ENCODE measurements at places on chromosomes 1 and 21.

DNA sequence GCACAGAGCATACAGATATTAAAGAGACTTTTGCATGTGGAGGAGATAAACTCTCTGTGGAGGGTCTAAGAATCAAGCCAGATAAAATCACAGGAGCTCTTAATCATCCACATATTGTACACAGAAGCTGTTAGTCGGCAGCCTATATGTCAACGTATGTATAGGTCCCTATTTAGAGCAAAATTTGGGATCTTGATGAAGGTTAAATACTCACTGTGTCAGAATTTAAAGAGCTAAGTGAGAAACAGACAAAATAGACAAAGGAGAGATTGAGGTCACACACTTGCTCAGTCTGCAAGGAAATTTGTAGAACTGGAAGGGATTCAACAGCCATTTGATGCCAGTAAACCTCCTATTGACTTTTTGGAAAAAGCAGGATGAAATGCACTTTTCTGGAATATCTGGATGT, 4.1 kb upstream of the IRF2BP2 start:
- no peak for DNase-seq

DNA sequence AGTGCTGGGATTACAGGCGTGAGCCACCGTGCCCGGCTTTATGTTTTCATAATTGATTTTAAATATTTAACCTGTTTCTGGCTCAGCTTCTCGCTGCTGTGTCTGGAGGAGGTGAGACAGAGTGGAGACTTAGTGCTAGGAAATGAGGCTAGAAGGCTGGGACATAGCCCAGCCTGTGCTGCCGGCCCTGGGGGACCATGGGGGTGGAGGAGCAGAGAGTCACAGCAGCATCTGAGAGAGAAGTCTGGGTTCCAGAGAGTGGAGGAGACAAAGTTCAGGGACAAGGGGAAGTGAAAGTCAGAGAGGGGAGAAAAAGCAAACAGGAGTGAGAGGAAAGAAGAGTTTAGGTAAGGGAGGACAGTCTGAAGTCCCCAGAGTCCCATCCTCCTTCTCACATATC, 71.9 kb downstream of the LHX9 start:
- no peak for DNase-seq

DNA sequence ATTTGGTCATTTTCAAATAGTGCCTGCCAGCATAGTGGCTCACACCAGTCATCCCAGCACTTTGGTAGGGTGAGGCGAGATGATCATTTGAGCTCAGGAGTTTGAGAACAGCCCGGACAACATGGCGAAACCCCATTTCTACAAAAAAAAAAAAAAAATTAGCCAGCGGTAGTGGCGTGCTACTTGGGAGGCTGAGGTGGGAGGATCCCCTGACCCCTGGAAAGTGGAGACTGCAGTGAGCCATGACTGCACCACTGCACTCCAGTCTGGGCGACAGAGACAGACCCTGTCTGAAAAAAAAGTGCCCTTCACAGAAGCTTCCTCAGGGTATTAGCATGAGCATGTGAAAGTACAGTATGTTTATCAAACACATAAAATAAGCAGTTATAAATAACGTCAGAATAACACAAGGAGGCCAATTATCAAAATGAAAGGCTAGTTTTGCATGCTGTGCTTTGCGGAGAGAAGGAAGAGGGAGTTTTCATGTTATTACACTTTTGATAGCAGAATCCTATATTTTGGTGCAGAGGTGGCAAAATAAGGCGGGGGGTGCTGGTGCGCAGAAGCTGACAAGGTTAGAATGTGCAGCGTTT, 781 bp upstream of the METTL13 start:
- DNase-seq = no peak

DNA sequence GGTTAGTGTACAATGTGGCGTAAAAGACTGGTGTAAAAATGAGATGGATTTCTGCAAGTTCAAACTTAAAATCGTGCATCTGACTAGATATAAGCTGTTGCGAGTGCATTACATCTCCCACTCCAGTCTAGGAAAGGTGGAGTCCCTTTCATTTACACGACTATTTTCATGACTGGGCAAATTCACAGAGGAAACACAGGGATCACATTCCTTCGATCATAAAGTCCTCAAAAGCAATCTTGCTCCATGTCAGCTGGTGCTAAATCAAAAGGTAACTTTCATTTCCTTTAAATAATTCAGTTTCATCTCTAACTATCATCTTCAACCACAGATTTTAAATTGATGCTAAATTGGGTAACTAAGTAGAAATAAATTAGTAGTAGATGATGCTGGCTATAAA, 100.0 kb downstream of the HLCS start:
- DNase-seq = no peak

- no peak for DNase-seq
Measured at GRCh38 chr1:3061566-3061965, 7.4 kb upstream of the PRDM16 start.

- no peak for DNase-seq
Measured at GRCh38 chr1:159928491-159929050, 3.3 kb upstream of the TAGLN2 start.

DNA sequence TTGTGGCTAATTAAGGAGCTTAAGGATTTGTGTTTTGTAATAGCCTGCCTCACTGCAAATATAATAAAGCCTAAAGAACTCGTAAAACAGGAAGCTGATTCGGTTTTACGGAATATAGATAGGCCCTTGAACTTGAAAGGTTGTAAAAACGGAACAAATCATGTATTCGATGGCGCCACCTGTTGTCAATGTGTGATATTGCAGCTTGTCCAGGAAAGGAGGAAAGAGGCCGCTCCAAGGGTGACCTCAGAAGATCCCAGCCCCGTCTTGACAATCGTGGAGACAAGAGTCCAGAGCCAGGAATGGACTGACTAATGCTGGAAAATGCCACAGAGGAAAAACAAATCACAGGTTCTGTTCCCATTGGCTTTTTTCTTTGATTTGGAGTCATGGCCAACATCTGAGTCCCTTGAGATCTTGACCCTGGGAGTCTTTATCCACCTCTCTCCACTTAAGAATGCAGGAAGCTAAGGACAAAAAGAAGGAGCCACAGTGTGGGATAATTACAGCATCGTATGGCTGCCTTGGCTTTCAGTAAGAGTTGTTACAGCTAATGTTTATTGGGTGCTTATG, 7.0 kb upstream of the IGSF21 start:
- peak; percentile 32 for DNase-seq

DNA sequence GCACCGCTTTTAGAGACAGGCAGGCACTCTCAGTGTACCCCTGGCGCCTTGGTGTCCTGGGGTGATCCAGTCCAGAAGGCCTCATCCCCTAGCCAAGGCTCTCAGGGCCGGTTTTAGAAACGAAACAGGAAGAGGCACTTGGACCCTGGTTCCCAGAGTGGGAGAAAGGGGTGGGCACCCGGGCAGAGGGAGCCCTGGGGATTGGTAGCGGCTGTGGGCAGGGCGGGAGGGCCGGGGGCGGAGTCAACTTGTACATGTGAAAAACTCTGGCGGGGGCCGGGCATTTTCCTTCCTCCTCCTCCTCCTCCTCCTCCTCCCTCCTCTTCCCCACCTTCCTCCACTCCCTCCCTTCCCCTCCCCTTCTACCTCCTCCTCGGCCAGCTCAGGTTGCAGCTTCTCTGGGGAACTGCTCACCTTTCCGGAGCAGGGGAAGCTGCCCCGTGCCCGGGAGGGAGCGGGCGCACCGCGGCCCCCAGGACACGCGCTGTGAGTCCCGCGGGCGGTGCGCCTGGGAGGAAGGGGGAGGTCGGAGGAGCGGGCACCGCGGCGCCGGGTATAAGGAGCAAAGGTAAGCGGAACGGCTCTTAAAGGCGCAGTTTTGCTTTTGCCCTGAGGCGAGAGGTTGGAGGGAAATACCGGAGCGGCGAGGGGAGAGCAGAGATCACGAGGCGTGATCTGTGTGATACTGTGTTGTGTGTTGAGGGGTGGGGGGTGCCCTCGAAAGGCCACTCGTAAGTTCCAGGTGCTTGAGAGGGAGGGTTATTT, at the start of gene CDK18:
Gene CDK18 (plus strand): TSS at position 359 of the 765 bp plus-strand sequence. CDS start 18,499 bp downstream, outside the sequence.
- peak; percentile 76 for DNase-seq

DNA sequence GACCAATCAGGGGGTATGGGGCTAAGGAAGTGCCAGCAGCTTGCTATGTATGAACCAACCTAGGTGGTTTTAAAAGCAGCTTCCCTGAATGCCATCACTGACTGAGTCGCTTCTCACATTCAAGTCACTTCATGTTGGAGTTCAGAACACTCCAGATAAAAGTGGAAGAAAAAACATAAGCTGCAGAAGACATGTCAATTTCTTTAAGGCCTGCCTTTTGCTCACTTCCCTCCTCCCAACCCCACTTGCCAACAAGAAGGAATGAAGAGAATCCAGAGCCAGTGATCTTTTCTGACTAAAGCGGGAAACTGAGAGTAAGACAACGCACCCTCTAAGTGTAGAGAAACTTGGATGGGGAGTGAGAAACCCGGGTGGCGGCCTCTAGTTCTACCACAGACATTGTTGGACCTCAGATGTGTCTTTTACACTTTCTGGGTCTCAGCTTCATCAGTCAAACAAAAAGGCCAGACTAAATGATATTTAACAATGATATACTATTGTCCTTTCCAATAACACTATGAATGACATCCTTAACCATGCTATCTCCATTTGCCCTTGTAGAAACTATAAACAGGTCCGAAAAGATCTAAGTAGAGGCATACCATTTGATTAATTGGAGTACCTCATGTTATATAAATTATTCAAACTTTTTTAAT, 54.1 kb downstream of the LUZP1 start:
- no peak for DNase-seq

DNA sequence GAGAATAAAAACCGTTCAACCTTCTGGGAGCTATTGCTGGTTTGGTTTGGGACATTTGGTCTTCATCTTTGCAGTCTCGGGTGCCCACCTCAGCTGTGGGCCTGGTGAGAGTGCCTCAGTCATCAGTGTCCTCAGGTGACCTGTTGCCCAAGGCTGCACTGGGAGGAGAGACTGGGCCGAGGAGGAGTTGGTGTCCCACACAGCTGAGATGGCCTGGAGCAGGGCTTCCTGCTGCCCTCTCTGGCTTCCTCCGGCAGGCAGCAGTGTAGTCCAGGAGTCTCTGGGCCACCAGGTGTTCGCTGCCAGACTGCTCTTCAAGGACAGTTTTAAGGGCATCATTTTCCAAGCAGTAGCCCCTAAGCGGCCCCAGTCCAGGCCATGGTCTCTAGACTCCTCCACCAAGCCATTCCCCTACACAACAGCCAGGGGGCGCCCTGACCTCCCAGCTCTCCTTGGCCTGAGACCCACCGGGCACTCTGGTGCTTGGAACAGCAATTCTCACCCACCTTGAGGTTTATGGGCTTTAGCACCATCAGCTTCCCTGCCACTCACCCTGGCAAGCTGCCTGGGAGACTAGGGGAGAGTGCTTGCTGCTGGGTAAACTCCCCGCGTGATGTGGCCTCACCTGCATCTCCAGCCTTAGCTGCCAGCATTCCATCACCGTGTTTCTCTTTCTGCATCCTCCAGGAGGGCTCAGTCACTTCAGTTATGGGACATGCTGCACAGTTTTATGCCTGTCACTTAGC, 9.1 kb upstream of the SYTL1 start:
- DNase-seq = peak; percentile 9

DNA sequence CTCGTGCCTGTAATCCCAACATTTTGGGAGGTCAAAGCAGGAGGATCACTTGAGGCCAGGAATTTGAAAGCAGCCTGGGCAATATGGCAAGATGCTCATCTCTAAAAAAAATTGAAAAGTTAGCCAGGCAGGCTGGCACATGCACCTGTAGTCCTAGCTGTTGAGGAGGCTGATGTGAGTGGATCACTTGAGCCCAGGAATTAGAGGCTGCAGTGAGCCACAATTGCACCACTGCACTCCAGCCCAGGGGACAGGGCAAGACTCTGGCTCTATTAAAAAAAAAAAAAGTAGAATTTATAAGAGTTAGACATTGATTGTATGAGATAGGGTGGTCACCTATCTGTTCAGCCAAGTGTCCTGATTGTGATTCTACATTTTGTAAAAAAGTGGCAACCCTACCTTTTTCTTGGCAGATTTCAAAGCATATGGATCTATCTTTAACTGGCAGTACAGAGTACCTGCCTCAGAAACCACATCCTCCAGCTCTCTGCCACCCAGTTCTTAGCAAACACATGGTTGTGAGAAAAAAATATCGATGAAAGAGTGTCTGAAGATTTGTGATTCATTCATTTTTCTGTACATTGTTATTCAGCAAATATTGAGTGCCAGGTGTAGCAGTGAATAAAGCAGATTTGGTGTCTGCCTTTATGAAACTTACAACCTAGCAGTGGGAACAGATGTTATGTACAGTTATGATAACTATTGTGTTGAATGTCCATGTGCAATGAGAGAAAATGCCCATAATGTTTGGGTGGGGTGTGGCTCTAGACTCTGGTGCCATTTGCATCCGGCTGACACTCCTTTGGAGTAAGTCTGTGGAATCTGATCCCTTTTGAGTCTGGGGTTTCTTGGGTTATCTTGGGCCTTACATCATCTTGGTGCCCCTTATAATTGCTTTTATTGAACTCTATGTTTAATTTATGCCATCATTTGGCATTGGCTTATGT, 82.5 kb downstream of the ST3GAL3 start:
- DNase-seq = no peak

DNA sequence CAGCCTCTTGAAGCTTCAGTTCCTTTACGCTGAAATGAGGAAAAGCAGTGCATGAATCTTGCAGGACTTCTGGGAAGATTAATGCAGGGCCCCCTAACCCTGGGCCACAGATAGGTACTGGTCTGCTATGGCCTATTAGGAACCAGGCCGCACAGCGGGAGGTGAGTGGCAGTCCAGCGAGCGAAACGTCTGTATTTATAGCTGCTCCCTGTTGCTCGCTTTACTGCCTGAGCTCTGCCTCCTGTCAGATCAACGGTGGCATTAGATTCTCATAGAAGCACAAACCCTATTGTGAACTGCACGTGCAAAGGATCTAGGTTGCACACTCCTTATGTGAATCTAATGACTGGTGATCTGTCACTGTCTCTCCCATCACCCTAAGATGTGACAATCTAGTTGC, 130.2 kb downstream of the CHRM3 start:
- no peak for DNase-seq

- DNase-seq = peak; percentile 83
Measured at GRCh38 chr1:41919764-41920397, 1.2 kb upstream of the HIVEP3 start.

- DNase-seq = no peak
Measured at GRCh38 chr1:154614901-154615300, 6.9 kb upstream of the ADAR start.

DNA sequence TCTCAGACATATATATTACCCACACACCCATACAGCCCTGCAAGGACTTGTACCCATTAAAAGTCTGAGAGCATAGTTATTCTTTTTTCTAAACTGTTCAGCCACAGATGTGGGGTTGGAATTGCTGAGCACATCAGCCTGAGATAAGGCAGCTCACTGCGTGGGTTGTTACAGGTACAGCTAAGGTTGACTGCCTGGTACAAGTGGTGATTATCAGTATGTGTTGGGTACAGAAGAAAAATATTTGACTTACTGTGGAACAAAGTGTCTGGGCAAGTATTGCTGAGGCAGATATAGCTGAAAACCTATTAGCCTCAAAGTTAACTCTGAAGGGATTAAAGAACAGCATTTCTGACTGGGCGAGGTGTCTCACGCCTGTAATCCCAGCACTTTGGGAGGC, 5.0 kb downstream of the STX12 start:
- DNase-seq = no peak
